ENCODE measurements at places on chromosomes 7 and 10.
A peak's percentile ranks its signal among the peaks of the same experiment; 100 is the strongest.

DNA sequence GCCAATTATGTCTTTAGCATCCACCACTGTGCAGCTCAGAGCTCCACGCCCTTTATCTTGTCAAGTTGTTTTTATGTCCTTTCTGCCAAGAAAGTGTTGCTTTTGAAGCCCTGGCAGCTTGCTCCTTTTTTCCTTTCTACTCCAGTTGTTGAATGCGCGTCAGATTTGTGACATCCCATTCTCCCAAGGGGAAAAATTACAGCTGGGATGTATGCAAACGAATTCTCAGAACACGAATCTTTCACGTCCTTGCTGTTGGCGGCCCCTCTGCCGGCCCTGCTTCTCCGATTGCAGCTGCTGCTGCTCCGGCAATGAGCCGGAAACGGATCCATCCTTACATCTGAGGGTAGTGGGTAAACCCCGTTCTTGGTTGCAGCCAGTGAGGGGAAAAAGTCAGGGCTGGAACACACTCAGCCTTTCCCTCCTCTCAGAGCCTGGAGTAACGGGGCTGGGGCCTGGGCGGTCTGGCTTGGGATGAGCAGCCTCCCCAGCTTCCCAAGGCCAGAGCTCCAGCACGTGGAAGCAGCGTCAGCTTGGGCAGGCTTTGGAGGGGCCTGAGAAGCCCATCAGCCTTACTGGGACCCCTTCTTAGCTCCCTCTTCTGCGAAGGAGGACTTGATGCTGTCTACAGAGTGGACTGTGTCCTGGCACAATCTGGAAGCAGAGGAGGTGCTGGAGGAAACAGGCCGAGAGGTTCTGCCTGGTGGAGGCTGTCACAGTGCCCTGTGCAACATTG, 79.0 kb upstream of the CHST15 start:
- DNase-seq, result no peak

DNA sequence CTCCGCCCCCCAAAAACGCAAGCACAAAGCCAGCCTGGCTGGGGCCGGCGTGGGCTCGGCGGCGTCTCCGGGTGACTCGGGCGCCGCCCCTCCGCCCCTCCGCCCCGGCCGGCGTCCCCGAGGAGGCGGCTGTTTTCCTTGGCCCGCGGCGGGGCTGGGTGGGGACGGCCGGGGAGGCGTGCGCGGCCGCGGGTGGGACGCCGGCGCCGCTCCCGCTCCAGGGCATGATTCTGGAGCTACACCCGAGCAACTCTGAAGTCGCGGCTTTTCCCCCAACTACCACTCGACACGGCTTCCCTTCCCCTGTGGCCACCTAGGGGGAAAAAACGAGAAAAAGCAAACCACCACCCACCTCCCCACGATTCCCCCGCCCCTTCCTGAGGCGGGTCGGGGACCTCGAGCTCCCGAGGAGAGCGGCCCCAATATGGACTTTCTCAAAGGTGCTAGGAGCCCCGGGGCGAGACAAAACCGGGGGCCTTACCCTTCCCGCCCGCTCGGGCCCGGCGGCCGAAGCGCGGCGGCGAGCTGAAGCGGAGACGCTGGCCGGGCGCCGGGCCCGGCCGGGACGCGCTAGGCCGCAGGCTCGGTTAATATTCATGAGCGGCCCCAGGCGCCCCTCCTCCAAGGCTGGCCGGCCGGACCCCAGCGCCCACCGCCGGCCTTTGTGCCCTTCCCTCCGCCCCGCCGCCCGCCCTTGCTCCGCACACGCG, 856 bp downstream of the ARHGAP21 start:
- no peak for DNase-seq

- DNase-seq, result peak; percentile 78
These were observed at the start of gene HDAC9 for GRCh38 chr7:18495412-18496340. Gene HDAC9 (plus strand): TSS chr7:18495749. CDS start chr7:18496303, 554 bp downstream.

DNA sequence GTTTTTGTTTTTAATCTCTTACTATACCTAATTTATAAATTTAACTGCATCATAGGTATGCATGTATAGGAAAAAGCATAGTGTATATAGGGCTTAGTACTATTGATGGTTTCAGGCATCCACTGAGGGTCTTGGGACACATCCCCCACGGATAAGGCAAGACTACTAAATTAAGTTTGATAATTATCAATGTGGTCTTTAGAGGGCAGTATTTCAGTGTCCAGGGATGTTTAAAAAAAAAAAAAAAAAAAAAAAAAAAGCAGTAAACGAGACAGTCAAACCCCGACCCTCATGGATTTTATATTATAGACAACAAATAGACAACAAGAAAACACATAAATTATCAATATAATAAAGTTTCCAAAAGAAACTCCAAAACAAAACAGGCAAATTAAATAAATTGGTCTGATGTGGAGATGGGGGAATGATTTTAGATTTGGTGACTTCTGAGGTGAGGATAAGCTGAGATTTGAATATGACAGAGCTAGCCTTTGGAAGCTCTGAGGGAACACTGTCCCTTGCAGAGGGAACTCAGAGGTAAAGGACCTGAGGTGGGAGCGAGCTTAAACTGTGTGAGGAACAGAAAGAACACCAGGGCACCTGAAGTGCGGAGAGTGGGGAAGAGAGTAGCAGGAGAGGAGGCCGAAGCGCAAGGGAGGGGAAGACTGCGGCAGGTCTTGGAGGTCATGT, 14.8 kb downstream of the ACSM6 start:
- DNase-seq, result no peak

- DNase-seq, result no peak
These were observed 103.0 kb upstream of the LSM8 start for GRCh38 chr7:118080947-118081346.

DNA sequence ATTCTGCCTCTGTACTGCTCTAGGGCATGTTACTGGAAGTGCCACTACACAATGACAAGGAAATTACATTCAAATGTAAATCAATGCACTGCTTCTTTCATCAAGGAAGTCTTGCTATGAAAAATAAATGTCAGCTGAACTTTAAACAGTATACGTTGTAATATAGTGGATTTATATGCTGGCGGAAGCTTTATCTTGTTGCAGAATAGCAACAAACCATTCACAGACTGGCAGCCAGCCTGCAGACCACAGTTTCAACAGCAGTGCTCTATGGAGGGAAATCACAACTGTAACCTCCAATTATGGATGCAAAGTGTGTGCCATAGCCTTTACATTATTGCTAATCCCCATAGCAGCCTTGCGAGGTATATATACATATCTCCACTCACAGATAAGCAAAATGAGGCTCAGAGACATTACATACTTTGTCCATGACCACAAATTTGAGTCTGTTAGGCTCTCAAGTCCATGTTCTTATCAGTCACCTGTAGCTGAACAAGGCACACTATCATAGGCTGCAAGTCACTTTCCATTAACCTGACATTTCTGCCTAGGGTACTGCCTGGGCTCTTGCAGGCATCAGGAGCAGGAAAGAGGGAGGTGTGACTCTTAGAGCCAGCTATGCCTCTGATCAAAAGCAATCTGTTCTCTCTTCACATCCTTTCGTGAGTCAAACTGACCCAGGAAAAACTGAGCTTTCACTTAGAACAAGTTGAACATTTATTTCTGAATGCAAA, 22.6 kb downstream of the COL28A1 start:
- DNase-seq, result no peak

DNA sequence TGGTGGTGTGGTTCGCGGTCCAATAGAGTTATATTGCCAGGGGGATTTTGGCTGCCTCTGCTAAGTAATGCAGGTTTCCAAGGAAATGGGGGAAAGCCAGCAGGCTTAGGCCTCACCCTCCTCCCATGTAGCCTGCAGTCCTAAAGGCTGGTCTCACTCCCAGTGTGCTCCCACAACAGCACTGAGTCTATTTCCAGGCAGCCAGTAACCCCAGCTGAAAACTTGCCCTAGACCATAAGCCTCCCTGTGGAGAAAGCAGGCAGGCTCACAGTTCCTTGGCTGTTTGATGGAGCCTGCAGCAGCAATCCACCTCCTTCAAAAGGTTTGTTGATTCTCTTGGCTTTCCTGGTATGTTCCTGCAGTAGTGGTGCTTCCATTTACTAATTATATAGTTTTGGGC, 220.0 kb upstream of the ZNF804B start:
- DNase-seq, result no peak

- DNase-seq, result no peak
These were observed 114.5 kb downstream of the LARP4B start for GRCh38 chr10:816958-817357.

DNA sequence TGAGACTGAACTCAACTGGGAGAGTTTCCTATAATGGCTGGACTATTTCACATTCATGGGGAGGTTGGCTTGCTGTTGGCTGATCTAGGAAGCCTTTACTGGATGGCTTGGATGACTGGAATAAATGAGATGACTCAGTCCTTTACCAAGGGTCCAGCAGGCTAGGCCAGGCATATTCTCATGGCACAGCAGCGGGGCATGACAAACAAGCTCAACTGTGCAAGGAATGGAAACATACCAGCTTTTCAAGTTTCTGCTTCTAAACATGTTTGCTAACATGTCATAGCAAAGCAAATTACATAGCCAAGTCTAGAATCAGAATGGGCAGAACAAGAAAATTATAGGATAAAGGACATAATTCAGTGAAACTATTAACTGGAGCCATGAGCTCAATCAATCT, 46.8 kb upstream of the CRTAC1 start:
- DNase-seq, result no peak

DNA sequence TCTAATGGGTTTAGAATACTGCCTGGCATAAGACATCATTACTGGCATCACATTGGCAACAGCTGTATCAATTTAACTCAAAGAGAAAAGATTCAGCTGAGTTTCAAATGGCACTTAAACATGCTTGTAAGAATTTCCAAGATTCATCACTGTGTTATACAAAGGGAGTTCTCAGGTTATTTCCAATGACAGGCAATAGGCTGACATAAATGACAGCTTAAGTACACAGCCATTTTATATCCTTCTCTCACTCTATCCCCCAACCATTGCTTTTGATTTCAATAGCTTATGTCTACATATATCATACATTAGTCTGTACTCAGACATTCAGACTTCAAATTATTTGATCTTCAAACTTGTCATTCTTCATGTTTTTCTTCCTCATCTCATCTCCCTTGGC, 45.5 kb upstream of the CABCOCO1 start:
- DNase-seq, result no peak

- no peak for DNase-seq
These were observed 17.9 kb upstream of the CYREN start for GRCh38 chr7:135188298-135188984.

GRCh38 chr7:147759327-147759943, 831.1 kb upstream of the C7orf33 start:
- no peak for DNase-seq

DNA sequence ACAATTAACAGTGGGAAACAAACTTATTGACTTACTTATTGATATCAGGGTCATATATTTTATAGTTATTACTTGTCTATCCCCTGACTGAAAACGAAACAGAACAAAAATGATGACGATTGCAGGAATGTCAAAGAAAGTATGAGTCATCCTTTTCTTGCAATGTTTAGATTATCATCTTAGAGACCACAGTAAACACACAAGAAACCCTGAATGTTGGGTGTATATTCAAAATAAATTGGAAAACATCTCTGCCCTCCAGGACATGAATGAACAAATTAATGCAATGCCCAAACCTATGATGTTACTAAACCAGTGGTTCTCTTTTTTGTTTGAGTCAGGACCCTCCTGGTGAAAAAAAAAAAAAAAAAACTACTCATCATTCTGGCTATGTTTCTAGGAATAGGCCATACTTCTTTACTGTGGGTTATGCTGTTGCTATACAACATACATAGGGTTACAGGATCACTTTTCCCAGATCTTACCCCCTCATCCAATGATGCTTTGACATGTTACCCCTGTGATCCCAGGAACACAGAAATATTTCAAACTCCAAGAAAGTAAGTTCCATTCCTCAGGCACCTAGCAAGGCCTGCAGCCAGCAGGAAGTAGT, 623.4 kb upstream of the IGFBP3 start:
- DNase-seq, result no peak

DNA sequence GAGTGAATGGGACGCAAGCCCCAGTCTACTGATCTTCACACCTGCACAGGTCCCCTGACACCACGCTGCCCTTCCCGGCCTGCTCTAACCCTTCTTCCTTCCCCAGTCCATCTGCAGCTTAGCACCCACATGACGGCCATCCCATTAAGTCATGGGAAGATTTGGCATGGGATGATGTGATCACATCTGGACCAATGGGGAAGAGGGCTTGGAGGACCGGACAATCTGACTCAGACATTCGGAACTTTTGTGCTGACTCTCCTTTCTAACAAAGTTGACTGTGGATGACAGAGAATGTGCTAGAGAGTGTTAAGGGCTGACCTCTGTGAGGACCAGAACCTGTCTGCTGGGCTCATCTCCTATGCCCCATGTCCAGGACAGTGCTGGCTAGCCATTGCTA, 15.6 kb downstream of the CXCL12 start:
- no peak for DNase-seq

DNA sequence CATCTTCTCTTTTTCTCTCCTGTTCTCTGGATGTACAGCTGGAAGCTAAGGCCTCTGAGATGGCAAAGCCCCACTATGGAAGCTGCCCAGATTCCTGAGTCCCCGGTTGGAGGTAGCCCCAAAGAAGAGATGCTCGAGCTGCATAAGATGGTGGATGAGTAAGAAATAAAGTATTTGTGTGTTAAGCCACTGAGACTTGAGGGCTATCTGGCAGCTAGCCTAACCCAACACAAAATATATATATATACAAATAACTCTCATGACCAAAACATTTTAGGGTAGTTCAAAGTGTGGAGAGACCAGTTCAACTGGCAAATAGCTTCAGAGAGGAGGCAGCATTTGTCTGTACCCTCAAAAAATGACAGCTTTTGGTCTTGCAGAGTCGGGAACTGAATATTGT, 72.4 kb upstream of the PDE1C start:
- no peak for DNase-seq

DNA sequence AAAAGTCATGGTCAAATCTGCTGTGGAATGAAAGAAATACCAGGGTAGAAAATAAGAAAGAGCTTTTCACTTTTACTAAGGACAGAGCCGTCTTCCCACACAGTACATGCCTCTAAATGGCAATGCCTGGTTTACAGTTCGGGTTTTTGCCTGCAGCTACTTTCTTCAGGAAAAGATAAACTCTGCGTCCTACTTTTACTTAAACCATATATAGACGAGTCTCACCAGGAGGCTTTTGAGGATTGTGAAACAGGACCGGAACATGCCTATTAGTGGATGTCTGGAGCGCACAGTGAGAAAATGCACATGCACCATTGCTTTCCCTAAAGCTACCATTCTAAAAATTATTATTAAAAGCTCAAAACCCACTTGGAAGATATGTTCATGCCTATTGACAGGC, 70.5 kb downstream of the KLF6 start:
- no peak for DNase-seq

DNA sequence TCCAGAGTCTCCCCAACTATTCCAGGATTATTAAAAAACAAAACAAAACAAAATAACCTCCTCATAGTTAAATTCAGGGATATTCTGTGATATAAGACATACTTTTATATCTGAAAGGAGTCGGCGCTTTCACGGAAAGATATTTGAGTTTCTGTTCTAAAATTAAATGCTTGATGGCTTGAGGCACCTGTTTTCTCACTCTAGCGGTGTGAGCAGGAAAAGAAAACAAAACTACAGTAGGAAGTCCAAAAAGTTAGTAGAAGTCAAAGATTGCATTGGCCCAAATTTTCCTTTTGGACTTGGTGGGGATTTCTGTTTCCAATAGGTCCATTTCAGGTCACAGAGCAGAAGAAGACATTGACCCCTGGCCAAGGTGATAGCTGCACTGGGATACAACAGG, 716.1 kb upstream of the POT1 start:
- DNase-seq, result no peak

- no peak for DNase-seq
These were observed 315.3 kb downstream of the LHFPL3 start for GRCh38 chr7:104643587-104644217.
